ENCODE measurements at places on chromosomes 5 and 9.

- DNase-seq, result no peak
Measured at GRCh38 chr5:92494508-92494907, 1086.5 kb downstream of the NR2F1-AS1 start.

DNA sequence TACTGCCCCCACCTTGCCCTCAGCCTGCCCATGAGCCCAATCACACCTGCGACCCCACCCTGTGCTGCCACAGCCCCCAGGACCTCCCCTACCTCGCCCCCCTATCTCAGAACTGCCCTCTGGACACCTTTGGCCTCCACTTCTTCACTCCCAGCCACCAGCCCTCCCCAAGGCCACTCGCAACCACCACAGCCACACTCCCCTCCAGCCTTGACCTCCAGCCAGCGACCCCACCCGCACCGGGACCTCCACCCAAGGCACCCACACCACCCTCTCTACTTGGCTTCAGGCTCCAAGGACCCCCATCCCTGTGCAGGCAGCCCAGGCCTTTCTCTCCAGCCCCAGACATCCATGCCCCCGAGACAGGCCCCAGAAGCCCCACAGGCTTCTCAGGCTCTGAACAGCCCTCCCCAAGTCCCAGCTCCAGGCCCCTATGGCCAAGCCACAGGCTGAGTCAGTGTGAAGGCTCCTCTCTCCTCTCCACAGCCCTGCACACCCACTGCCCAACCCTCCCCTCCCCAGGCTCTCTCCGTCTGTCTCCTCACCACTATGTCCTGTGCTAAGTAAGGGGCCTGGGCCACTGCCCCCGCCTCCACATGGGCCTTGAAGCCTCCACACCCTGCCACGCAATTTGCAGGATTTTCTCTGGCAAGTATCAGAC, 2.0 kb downstream of the AK1 start:
- DNase-seq, result no peak

DNA sequence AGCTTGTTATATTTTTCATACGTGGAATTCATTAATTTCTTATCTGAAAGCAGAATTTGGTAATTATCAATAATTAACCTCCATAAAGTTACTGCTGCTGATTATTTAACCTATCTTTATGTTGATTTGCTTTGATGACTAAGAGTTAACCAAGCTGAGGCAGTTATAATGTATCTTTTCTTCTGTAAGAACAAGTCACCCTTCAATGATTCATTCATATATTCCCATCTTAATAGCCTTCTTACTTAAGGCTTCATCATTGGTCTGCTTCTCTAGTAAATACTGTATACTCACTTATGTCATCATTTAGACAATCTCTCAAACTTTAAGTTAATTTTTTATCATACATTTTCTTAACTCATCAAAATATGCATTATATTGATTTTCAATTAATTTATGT, 592.2 kb downstream of the ANXA1 start:
- DNase-seq, result no peak

- no peak for DNase-seq
Measured at GRCh38 chr5:36173426-36173825, 21.5 kb downstream of the SKP2 start.

- DNase-seq, result no peak
Measured at GRCh38 chr5:132057498-132058255, 2.8 kb upstream of the IL3 start.

GRCh38 chr5:176603091-176603490, 6.9 kb downstream of the GPRIN1 start:
- DNase-seq, result no peak

DNA sequence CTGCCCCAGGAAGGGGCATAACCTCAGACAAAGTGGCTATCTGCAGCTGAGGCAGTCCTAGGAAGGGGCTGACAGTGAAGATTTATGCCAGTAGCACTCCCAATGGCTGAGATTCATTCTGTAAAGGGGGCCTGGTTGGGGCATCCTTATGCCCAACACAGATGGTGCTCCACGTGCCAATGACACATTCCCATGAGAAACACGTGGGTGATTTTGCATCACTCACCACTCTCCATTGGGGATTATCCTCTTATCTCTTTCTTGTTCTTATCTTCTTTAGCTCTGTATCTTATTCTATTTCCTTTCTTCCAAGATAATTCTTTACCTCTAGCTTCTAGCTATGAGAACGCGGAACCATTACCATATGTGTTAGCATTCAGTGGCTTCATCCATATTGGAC, 194.0 kb upstream of the TUT7 start:
- DNase-seq, result no peak

DNA sequence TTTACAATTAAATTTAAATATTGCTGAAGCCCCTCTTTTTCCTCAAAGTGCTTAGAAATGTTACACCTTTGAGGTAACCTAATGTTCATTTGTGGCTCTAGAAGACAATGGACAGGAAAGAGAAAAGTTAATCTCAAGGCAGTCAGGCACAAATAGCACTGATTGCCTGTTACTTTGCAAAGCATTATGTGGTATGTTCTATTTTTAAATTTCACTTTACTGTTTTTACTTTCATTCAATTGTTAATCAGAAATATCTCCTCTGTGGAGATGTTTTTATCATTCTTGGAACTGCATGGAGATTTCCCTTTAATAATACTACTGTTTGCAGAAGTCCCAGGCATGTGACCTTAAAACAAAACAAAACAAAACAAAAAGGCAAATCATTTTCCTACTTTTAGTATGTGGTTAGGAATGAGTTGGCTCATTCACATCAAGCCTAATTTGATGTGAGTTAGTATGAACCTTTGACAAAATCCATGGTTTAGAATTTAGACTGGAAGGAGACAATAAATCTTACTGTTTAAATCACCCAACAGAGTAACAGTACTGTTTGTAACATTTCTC, 67.5 kb downstream of the CWC27 start:
- peak; percentile 60 for DNase-seq

DNA sequence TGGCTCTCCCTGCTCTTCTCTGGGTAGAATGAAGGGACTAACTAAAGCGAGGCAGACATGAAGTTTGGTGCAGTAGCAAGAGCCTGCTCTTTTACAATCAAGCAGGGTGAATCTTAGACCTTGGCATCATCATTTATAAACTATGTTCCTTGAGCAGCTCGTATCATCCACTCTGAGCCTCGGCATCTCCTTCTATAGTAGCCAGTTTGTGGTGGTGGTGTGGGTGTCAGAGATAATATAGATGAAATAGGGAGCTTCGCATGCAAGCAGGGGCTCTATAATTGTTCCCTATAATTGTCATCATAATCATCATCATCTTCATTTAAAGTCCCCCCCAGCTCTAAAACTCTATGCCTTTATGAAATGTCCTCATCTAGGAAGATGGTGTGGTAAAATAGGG, 72.5 kb upstream of the SAP30L start:
- no peak for DNase-seq

DNA sequence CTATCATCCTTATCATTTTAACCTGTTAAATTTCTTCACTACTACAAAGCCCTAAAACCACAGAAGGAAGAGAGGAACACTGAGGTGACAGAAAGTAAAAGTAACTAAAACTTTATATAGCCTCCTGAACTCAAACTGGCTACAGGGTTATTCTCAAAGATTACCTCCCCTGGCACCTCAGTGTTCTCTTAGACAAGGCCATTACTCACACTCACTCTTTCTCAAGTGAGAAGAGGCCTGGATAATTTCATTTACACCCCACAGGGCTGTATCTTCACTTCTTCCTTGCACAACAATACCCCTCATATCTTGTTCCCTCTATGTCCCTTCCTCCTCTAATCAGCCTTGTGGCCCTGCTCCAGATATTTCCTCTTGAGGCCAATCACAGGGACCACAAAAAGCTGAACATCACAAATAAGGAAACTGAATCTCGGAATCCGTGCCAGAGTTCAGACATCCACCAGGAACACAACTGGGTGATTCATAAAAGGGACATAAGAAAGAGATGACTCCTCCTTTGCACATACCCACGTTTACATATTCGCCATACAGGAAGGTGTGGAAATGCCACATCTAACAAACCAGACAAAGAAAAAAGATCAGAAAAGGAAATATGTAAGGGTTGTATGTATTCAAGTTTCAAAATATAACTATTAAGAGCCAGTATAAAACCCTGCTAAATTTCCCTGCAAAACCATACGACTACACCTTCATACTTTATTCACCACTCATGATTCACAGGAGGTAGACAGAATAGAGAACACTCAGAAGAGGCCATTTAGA, 1.7 kb upstream of the KLHL3 start:
- DNase-seq, result peak; percentile 95

- DNase-seq, result peak; percentile 12
Measured at GRCh38 chr5:16437977-16438376, 27.6 kb downstream of the ZNF622 start.

GRCh38 chr5:54794135-54794975, 191.0 kb downstream of the ESM1 start:
- no peak for DNase-seq

GRCh38 chr5:65861830-65862241, 64.5 kb upstream of the ERBIN start:
- DNase-seq, result no peak

DNA sequence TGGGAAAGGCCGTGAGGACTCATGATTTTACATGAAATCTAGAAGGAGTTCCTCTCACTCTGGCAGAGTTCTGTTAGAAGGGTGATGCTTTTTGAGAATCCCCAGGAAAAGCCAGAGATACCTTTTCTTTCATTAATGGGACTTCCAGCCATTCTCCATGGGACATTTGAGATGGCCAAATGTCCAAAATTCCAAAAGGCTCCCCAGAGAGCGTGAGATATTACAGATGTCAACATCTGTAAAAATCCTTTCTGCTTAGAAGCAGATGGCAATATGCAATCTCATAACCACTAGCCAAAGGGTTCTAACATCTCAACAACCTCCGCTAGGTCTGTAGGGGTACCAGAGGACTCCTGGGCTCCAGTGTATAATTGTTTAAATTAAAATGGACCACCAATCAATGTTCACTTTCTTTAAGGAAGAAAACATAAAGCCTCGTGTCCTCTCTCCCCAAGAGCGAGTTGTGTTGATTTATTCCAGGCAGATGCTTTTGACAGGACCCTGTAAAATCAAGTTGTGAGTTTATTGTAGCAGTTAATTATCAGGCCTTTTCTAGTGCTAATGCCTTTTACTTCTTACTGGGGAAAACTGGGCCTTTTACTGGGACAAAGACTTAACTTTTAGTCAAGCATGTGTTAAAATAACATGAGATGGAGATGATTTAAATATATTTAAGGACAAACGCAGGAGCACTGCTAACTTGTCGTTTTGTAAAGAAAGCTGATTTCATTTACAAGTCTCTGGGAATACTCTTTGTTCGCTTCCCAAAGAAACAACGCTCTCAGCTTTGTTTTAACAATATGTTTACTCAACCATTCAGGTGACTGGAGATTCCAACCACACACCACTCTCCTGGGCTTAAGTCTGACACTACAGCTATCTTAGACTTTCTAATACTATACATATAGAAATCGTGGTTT, 4.8 kb downstream of the GAS1 start:
- no peak for DNase-seq

DNA sequence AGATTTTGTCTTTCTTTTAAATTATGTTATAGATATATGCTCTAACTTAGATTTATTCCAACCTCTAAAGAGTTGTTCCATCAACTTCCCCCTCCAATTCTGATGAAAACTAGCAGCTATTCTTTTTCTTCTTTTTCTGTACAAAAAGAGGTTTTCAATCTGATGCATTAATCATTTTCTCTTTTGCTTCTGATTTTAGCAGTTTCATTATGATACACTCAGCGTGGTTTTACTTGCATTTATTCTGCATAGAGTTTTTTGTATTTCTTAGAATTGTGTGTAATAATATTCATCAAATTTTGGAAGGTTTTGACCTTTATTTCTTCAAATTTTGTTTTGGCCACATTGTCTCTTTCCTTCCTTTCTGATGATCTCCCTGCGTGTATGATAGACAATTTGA, 968.1 kb upstream of the CDH18 start:
- DNase-seq, result no peak

DNA sequence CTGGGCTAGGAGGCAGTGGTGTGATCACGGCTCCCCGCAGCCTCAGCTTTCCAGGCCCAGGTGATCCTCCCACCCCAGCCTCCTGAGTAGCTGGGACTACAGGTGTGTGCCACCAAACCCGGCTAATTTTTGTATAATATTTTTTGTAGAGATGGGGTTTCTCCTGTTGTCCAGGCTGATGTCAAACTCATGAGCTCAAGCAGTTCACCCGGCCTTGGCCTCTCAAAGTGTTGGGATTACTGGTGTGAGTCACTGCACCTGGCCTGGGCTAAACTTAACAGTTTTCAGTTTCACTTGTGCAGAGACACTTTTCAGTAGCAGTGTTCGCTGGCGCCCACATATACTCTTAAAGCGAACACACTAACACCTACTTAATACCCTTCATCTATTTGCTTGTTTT, 205.6 kb upstream of the ZNF608 start:
- no peak for DNase-seq

DNA sequence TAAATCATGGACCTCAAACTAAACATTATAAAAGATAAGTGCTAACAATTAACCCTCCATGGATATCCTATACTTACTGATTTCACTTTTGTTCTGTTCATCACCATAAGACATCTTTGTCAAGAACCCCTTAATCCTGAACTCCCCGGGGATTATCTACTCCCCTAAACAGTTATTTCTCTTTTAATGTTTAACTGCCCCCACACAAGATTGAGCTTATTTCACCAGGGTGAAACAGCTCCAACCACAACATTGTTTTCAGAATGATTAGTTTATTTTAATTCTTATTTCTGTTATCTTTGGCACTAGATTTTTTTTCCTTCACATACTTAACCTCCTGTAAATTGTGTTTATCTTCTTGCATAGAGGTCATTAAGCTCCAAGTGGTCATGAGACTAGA, 103.2 kb upstream of the HCN1 start:
- DNase-seq, result no peak

- peak; percentile 54 for DNase-seq
Measured at GRCh38 chr9:134375430-134376385, 49.5 kb downstream of the RXRA start.

- DNase-seq, result peak; percentile 32
Measured at GRCh38 chr5:127885176-127885575, 182.0 kb downstream of the CCDC192 start.

- no peak for DNase-seq
Measured at GRCh38 chr5:164497311-164498064, 992.1 kb downstream of the MAT2B start.

DNA sequence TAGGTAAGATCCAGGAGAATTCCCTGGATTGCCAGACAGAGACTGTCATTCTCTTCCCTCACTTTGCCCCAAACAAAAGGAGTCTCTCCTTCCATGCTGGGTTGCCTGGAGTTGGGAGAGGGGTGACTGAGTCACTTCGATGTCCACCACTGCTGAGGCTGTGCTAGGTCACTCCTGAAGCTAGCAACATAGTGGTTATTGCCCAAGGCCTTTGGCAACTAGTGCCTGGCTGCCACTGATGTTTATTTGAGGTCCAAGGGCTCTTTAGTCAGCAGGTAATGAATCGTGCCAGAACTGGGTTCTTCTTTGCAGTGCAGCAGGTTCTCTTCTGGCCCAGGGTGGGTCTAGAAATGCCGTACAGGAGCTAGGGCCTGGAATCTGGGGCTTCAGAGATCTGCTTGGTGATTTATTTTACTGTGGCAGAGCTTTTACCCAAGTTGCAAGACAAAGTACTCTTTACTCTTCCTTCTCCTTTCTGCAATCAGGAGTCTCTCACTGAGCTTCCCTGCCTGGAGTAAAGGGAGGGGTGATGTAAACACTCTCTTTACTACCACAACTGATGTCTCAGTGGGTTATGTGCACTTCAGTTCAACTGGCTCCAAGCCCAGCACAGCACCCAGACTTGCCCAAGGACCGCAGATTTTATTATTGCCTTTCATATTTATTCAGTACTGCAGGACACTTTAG, 155.7 kb upstream of the SH3GL2 start:
- DNase-seq, result no peak

All from dermis blood vessel endothelial cell (primary cell).